ENCODE measurements at places on chromosomes 11 and 22.

GRCh38 chr22:50303848-50304527 is 3.5 kb downstream of the PLXNB2 start:
- no peaks in the 10 kb centered on the region for H3K27me3 ChIP-seq
- H3K4me3 ChIP-seq = no peak overlapping the region
- peaks cover 50% of the 10 kb centered on the region for H3K4me1 ChIP-seq
- peaks cover 15% of the 10 kb centered on the region for H3K36me3 ChIP-seq

- peak overlapping the region; percentile 47 for H3K27ac ChIP-seq
- H3K27me3 ChIP-seq = no peaks in the 10 kb centered on the region
- DNase-seq = no peak
- peaks cover 10% of the 10 kb centered on the region for H3K4me1 ChIP-seq
- H3K4me3 ChIP-seq = no peak overlapping the region
- H3K36me3 ChIP-seq = peaks cover 19% of the 10 kb centered on the region
Observed at GRCh38 chr11:65390099-65390941, 3.9 kb downstream of the FRMD8 start.

DNA sequence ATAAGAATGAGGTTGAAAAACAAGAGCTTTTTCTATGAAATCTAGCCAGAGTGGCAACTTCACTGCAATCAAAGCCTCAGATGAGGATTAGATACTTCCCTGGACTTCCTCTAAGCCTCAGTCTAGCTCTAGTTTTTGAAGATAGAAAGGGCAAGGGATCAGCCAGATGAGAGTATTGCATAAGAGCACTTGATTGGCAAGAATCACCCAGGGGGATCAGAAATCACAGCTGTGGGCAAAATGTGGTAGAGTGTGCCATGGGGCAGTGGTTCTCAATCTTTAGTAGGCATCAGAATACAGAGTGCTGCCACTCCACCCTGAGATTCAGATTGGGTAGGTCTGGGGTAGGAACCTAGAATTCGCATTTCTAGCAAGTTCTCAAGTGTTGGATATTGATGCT is 82.4 kb downstream of the EXT2 start:
- H3K27me3 ChIP-seq = no peaks in the 10 kb centered on the region
- no peaks in the 10 kb centered on the region for H3K36me3 ChIP-seq
- no peak for DNase-seq

- H3K27ac ChIP-seq = no peak overlapping the region
- H3K36me3 ChIP-seq = no peaks in the 10 kb centered on the region
- H3K27me3 ChIP-seq = no peaks in the 10 kb centered on the region
- DNase-seq = no peak
- no peak overlapping the region for H3K4me3 ChIP-seq
Observed at GRCh38 chr11:129190087-129190486, 2.0 kb downstream of the ARHGAP32 start.

DNA sequence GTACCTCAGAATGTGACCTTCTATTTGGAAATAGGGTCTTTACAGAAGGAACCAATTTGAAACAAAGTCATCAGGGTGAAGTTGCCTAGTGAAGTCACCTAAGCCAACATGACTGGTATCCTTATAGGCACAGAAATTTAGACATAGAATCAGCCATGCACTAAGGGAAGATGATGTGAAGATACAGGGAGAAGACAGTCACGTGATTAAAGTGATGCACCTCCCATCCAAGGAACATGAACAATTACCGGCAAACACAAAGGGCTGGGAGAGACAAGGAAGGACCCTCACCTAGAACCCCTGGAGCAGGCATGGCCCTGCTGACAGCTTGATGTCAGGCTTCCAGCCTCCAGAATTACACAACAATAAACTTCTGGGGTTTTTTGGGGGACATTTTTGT is 3.2 kb upstream of the CRYBB2 start:
- no peaks in the 10 kb centered on the region for H3K27me3 ChIP-seq
- no peak overlapping the region for H3K27ac ChIP-seq
- DNase-seq = no peak
- no peaks in the 10 kb centered on the region for H3K4me1 ChIP-seq
- no peak overlapping the region for H3K4me3 ChIP-seq
- no peaks in the 10 kb centered on the region for H3K36me3 ChIP-seq

DNA sequence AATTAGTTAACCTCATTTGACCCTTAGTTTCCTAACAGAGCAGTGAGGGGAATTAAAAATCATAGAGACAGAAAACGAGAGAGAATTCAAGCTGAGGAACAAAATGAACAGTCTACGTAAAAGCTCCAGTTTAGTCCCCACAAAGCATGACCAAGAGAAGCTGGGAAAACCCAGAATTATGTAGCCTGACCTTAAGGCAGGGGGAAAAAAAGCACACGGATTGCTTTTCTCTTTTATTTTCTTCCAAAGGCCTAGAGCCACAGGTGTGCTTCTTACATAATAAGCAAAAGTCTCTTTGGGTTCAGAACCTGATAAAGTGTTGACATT is 514 bp upstream of the AMBRA1 start:
- peak overlapping the region; percentile 82 for H3K4me3 ChIP-seq
- H3K4me1 ChIP-seq = peaks cover 18% of the 10 kb centered on the region
- H3K36me3 ChIP-seq = no peaks in the 10 kb centered on the region
- H3K27me3 ChIP-seq = no peaks in the 10 kb centered on the region
- H3K27ac ChIP-seq = peak overlapping the region; percentile 39

DNA sequence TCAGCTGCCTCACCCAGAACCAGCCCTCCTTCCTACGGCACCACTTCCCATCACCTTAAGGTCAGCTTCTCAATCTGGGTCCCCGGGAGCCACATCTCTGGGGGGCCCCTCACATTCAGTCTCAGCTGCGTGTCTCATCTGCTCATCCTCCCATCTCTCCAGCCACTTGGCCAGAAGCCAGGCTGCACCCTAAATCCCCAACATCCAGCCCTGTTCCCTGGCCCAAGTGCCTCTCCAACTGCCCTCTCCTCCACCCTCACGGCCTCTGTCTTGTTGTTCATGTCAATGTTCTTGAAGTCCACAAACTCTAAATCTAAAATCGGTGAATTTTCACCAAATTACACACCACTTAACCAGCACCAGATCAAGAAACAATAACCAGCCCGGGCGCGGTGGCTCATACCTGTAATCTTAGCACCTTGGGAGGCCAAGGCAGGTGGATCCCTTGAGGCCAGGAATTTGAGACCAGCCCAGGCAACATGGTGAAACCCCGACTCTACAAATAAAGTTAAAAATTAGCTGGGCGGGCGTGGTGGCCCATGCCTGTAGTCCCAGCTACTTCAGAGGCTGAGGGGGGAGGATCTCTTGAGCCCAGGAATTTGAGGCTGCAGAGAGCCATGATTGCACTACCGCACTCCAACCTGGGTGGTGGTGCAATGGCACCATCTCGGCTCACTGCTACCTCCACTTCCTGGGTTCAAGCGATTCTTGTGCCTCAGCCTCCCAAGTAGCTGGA is 33.7 kb downstream of the A4GALT start:
- no peak for DNase-seq
- no peaks in the 10 kb centered on the region for H3K27me3 ChIP-seq
- H3K4me1 ChIP-seq = peaks cover 39% of the 10 kb centered on the region
- H3K4me3 ChIP-seq = no peak overlapping the region

DNA sequence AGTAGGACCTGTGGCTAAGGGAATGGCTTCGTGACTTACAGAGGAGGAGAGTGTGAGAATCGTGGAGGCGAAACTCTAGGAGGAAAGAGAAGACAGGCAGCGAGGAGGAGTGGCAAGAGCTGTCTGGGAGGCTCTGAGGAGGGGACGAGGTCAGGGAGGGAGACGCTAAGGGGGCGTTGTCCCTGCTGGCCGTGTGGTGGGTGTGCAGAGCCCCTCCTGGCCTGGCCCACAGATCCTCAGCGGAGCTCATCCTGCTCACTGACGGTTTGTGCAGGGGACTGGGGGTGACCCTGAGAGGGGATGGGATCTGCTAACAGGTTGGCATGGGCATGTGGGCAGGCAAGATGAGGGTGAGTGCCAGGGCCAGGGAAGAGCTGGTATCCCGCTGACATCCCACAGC is 56.5 kb upstream of the PRR5 start:
- no peak overlapping the region for H3K27ac ChIP-seq
- no peaks in the 10 kb centered on the region for H3K4me1 ChIP-seq
- no peaks in the 10 kb centered on the region for H3K36me3 ChIP-seq
- H3K4me3 ChIP-seq = no peak overlapping the region
- no peak for DNase-seq

GRCh38 chr11:93236741-93237675 is 39.2 kb upstream of the SLC36A4 start:
- no peak overlapping the region for H3K27ac ChIP-seq
- DNase-seq = no peak
- no peaks in the 10 kb centered on the region for H3K4me1 ChIP-seq
- H3K4me3 ChIP-seq = no peak overlapping the region
- H3K27me3 ChIP-seq = no peaks in the 10 kb centered on the region
- H3K36me3 ChIP-seq = no peaks in the 10 kb centered on the region

Data from RWPE2 (cell line).